Activated CD8-positive, alpha-beta memory T cell treated with anti-CD3 and anti-CD28 coated beads for 48 hours (primary cell): ENCODE measurements at places on chromosomes 4 and X.

DNA sequence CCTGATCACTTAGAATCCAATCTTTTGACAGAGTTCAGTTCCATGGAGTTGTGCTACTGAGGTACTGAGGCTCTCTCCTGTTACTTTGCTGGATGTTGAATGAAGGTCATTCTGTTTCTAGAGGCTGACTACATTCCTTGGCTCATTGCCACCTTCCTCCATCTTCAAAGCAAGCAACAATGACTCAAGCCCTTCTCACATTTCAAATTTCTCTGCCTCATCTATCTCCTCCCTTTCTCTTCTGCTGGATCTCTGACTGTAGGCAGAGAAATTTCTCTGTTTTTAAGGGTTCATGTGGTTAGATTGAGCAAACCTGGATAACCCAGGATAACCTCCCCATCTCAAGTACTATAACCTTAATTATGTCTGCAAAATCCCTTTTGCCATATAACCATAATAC is 775.4 kb downstream of the STPG2 start:
- no peak for DNase-seq

- DNase-seq: no peak
These were observed 1.0 kb downstream of the CDS1 start for GRCh38 chr4:84583876-84584380.

DNA sequence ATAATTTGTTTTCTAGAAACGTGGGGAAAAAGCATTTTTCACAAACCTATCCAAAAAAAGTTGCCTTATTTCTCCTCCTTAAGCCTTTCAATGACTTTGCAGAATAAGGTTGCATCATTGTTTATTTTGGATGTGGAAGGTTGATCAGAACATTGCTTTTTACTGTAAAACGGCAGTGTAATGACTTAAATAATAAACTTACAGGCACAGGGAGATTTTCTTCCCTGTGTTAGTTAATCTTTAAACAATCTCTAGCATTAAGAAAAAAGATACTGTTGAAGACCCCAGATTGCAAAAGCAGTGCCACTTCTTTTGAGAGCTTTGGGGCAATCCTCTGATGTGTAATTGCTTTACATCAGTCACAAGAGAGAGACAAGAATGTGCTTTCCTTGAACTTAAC is 153.4 kb downstream of the ARX start:
- DNase-seq: no peak

GRCh38 chr4:21596521-21596920 is 352.1 kb downstream of the KCNIP4 start:
- no peak for DNase-seq

- no peak for DNase-seq
These were observed 685.0 kb upstream of the FRG1 start for GRCh38 chr4:189255636-189256035.

DNA sequence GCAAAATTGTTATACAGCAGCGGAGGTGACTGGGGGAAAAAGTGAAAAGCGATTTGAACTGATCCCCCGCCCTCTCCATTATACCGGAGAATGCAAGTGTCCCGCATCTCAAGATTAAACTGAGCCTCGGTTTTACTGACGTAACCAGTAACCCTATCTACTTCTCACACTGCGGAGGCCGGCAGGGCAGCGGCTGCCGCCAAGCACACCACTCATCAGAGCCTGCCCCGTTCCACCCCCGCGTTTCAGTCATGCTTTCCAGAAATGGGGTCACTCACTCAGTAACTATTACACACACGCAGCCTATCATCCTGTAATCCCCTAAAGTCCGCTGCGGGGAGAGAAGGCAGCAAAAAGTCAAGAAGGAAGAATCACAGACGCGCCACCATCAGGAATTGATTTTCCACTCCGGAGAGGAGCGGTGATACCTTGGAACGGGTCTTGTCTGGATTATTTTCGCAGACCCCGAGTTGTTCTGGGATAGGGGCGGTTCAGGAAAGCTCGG is 1.4 kb downstream of the RPS6KA3 start:
- DNase-seq: peak; percentile 12

- DNase-seq: no peak
These were observed 247.1 kb upstream of the ETNPPL start for GRCh38 chr4:109009909-109010308.

GRCh38 chr4:78360466-78360865 is 191.1 kb upstream of the ANXA3 start:
- DNase-seq: no peak

GRCh38 chr4:169079942-169080827 is 70.1 kb upstream of the CBR4 start:
- no peak for DNase-seq

- DNase-seq: no peak
These were observed 66.3 kb downstream of the MED28 start for GRCh38 chr4:17680559-17681280.

GRCh38 chr4:7435471-7436061 is 836 bp upstream of the PSAPL1 start:
- no peak for DNase-seq

DNA sequence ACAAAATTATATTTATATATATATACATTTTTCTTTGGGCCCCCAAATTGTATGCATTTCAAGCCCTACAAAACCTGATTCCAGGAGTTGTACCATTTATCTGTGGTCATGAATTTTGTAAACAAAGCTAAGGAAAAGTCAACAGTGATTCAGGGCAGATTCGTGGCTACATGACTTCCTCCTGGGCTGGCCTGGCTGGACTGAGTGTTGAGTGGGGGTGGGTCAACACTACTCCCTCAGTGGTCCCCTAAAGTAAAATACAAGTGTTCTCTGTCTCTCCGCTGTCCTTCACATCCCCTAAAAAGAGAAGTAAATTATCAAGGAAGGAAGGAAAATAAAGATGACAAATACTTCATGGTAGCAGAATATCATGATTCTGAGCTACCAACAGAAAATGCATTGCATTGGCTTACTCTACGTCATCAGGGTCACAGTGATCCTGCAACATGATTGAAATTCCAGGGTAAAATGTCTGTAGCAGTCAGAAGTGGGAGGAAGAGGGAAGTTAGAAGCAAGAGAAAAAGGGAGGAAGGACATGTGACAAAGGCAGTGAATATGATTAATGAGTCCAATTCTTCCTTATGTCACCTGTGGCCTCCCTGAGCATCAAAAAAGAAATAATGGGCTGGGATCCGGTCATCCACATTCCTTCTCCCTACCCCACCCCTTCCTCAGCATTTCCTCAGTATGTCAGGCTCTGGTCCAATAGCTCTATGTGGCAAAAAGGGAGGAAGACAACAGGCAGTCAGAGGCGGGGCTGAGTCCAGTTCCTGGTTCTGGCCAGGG is 42.4 kb upstream of the MYOZ2 start:
- no peak for DNase-seq
